Suprapubic skin (tissue), 4 donors: ENCODE measurements at places on chromosomes 16 and 17.

GRCh38 chr16:5065813-5066212 lies at the start of gene C16orf89:
TSS of gene C16orf89 (minus strand) at chr16:5065956. CDS start at chr16:5065908, 48 bp downstream.
- H3K36me3 ChIP-seq: no peaks in the 10 kb centered on the region
- no peak for DNase-seq
- H3K4me3 ChIP-seq: no peak within 1 kb of the TSS
- no peaks in the 10 kb centered on the region for H3K4me1 ChIP-seq
- no peak within 1 kb of the TSS for H3K27ac ChIP-seq

DNA sequence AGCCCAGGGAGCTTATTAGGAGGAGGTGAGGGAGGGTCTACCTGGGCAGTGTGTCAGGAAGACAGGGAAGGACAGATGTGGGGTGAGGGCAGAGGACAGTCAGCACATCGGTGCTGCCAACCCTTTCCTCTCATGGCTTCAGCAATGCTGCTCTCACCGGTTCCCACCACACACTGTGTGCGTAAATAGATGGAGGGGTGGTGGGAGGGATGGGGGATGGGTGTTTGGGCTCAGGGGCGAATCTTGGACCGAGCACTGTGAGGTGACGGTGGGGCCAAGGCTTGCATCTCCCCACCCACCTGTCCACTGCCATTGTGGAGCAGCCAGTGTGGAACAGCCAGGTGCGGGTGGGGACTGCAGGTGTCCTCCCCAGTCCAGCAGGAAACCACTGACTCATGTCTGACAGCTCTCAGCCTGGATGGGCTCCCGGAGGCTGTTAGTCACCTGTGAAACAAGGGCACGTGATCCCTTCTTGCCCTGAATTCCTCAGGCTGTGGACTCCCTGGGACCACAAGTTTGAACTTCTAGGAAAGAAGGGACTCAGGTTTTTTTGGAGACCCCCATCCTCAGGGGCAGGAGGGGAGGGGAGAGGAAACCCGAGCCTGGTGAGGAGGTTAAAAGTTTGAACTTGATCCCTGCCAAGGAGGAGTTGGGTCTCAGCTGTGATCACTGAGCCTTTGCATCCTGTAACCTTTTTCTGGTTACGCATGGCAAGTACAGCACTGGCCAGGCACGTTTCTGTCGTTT lies 42.7 kb upstream of the SMPD3 start:
- no peak overlapping the region for H3K4me3 ChIP-seq
- peaks cover 37% of the 10 kb centered on the region for H3K4me1 ChIP-seq
- H3K27me3 ChIP-seq: no peaks in the 10 kb centered on the region
- no peak overlapping the region for H3K27ac ChIP-seq

GRCh38 chr16:72985148-72985941 lies 62.6 kb downstream of the ZFHX3 start:
- DNase-seq: peak; percentile 77
- no peaks in the 10 kb centered on the region for H3K27me3 ChIP-seq
- H3K27ac ChIP-seq: peak overlapping the region; percentile 83
- peaks cover 68% of the 10 kb centered on the region for H3K4me1 ChIP-seq

DNA sequence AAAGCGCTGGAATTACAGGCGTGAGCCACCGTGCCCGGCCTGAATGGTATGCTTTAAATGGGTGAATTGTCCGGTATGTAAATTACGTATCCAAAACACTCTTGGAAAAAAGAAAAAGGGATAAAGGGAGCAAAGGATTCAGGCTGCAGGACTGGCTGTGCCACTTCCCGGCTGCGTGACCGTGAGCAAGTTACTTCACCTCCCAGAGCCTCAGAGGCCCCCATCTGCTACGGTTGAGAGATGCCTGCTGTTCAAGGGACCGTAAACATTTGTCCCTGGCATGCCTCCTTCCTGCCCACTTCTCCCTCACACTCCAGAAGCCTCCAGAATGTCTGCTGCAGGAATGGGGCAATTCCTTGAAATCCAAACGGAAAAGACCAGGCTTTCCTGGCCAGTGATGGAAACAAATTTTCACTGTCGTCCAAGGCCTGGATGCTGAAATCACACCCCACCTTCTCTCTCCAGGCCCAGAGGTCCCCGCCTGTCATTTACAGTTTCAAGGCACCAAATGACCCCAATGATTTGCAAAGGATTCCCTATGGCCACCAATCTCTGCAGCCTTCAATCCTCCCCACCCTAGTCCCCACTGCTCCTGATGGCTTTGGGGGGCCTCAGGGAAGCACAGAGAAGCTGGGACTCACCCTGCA lies 22.9 kb upstream of the LITAF start:
- no peaks in the 10 kb centered on the region for H3K36me3 ChIP-seq
- no peak overlapping the region for H3K27ac ChIP-seq
- no peak overlapping the region for H3K4me3 ChIP-seq
- DNase-seq: no peak
- no peaks in the 10 kb centered on the region for H3K27me3 ChIP-seq
- H3K4me1 ChIP-seq: peaks cover 22% of the 10 kb centered on the region

- no peak overlapping the region for H3K27ac ChIP-seq
- H3K4me3 ChIP-seq: no peak overlapping the region
- H3K36me3 ChIP-seq: peaks cover 7% of the 10 kb centered on the region
- peaks cover 3% of the 10 kb centered on the region for H3K4me1 ChIP-seq
- no peak for DNase-seq
These were observed 6.5 kb upstream of the PNPO start for GRCh38 chr17:47934856-47935255.

- DNase-seq: no peak
- no peak overlapping the region for H3K4me3 ChIP-seq
- no peak overlapping the region for H3K27ac ChIP-seq
These were observed 3.5 kb upstream of the NLRC3 start for GRCh38 chr16:3580686-3581085.

- no peaks in the 10 kb centered on the region for H3K27me3 ChIP-seq
- H3K4me1 ChIP-seq: no peaks in the 10 kb centered on the region
- no peak overlapping the region for H3K27ac ChIP-seq
- no peak for DNase-seq
- H3K4me3 ChIP-seq: no peak overlapping the region
- no peaks in the 10 kb centered on the region for H3K36me3 ChIP-seq
These were observed 227.8 kb downstream of the CCDC182 start for GRCh38 chr17:57517273-57517631.

- no peak overlapping the region for H3K4me3 ChIP-seq
- peaks cover 34% of the 10 kb centered on the region for H3K36me3 ChIP-seq
- H3K27me3 ChIP-seq: no peaks in the 10 kb centered on the region
- H3K4me1 ChIP-seq: peaks cover 8% of the 10 kb centered on the region
- no peak overlapping the region for H3K27ac ChIP-seq
- DNase-seq: no peak
These were observed 22.6 kb downstream of the SLC5A10 start for GRCh38 chr17:18974407-18975149.

DNA sequence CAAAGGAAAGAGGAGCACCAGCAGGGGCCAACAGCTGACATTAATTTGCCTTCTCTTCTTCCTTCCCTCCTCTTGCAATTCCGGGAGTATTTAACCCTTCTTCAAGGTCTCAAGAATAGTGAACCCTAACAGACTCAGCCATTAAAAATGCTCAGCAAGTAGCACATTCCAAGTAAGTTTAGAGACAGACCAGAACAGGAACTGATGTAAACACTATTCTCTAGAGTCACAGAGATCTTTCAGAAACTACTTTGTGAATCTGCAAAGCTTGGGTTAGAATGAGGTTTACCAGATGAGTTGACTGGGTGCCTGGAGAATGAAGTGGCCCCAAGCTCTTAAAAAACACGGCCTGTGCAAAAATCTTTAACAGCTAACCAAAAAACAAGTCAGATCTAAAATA lies 50.9 kb downstream of the TEX2 start:
- H3K27me3 ChIP-seq: no peaks in the 10 kb centered on the region
- H3K4me1 ChIP-seq: peaks cover 34% of the 10 kb centered on the region
- peaks cover 22% of the 10 kb centered on the region for H3K36me3 ChIP-seq
- no peak overlapping the region for H3K4me3 ChIP-seq
- H3K27ac ChIP-seq: no peak overlapping the region
- no peak for DNase-seq

- no peak for DNase-seq
- no peaks in the 10 kb centered on the region for H3K36me3 ChIP-seq
- H3K4me3 ChIP-seq: no peak overlapping the region
- H3K4me1 ChIP-seq: peaks cover 5% of the 10 kb centered on the region
These were observed 76.3 kb upstream of the HNF1B start for GRCh38 chr17:37820995-37821713.

- H3K4me1 ChIP-seq: peaks cover 4% of the 10 kb centered on the region
- H3K36me3 ChIP-seq: no peaks in the 10 kb centered on the region
- no peak overlapping the region for H3K4me3 ChIP-seq
These were observed 67.5 kb upstream of the IRX6 start for GRCh38 chr16:55256412-55257016.

DNA sequence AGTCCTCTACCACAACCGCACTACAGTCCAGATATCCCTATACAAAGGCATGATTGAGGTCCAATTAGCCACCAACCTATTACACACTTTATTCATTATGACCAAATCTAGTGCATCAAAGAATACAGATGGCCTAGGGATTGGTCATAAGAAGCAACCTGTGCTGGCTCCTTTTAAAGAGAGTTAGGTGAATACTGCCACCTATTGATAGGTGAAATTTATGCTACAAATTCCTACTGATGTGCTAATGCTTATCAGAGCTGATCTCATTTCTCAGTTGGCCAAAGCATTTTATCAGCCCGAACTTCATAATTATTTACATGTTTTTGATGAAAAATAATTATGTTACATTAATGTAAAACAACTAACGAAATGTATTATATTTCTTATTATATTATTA lies 166.3 kb downstream of the ANKFN1 start:
- no peak overlapping the region for H3K4me3 ChIP-seq

- peaks cover 35% of the 10 kb centered on the region for H3K4me1 ChIP-seq
- no peaks in the 10 kb centered on the region for H3K36me3 ChIP-seq
- no peaks in the 10 kb centered on the region for H3K27me3 ChIP-seq
- H3K27ac ChIP-seq: peak within 1 kb of the TSS; percentile 91
- DNase-seq: no peak
- peak within 1 kb of the TSS; percentile 44 for H3K4me3 ChIP-seq
These were observed at the start of gene CAPNS2 for GRCh38 chr16:55566432-55567175. TSS of gene CAPNS2 (plus strand) at chr16:55566684. CDS start at chr16:55566757, 73 bp downstream.

DNA sequence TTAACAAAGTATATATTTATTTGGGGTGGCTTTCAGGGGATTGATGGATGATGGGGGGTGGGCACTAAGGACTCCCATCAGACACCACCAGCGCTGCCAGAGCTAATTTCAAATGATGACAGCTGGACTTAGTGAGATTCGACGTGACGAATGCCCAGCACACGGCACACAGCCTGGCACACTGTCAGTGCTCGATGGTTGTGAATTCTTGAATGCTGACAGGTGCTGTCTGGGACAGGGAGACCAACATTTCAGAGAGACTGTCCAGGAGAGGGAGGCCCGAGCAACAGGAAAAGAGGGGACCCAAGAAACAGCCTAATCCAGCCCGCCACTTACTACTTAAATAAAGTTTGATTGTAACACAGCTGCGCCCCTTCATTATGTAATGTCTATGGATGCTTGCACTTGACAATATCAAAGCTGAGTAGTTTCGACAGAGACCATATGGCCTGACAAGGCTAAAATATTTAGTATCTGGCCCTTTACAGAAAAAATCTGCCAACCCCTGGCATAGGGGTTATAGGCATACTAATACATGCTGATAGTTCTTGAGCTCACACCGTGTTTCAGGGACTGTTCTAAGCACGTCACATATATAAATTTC lies 6.2 kb upstream of the MPRIP start:
- peaks cover 26% of the 10 kb centered on the region for H3K4me1 ChIP-seq
- H3K36me3 ChIP-seq: no peaks in the 10 kb centered on the region
- H3K27ac ChIP-seq: peak overlapping the region; percentile 5
- no peak overlapping the region for H3K4me3 ChIP-seq
- DNase-seq: no peak

GRCh38 chr17:1022278-1023024 lies 25.5 kb downstream of the TIMM22 start:
- H3K27ac ChIP-seq: no peak overlapping the region
- H3K36me3 ChIP-seq: peaks cover 24% of the 10 kb centered on the region
- peaks cover 9% of the 10 kb centered on the region for H3K4me1 ChIP-seq
- H3K27me3 ChIP-seq: no peaks in the 10 kb centered on the region

DNA sequence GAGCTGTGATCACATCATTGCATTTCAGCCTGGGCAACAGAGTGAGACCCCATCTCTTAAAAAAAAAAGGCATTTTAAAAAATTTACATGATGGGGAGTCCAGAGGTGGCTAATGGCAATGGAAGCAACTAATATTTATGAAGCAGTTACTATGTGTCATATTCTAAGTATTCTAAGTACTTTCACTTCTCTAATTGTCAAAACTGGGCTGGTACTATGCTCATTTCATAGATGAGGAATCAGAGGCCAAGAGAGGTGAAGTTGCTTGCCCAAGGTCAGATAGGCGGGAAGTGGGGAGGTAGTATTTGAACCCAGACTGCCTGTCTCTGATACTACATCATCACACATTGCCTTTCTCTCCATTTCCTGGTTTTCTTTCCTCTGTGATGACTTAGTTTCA lies 50.7 kb downstream of the SLC5A11 start:
- H3K4me1 ChIP-seq: no peaks in the 10 kb centered on the region
- no peaks in the 10 kb centered on the region for H3K27me3 ChIP-seq
- no peak overlapping the region for H3K27ac ChIP-seq
- DNase-seq: no peak

DNA sequence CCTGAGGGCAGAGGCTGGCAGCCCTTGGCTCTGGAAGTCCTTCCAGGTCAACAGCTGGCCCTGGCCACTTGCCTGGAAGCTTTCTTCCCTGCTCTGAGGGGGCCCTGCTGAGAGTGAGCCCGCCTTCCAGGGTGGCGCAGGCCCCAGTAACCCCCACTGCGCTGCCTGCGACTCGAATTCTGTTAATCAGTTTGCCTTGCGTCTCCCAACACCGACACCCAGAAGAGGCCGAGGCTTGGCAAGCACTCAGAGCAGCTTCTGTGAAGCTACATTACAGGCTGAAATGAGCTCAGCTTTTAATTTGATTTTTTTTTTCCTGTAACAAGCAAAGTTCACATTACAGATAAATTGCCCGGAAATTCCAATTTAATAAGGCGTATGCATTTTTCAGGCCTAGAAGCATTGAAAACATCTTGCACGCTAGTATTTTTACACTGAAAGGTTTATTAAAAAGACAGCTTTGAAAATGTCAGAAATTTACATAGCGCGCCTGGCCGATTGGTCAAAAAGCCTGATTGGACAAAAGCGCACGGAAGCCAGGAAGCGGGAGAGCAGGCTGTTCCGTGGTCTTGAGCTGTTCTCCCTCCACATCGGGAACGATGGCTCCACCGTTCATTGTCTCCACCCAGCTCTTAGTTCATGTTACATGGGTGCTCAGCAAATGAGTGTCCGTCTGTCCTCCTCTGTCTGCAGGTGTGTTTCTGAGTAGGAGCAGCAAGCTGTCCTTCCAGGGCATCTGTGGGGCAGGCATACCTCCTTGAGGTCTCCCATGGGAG lies 65.5 kb upstream of the HSBP1 start:
- H3K27me3 ChIP-seq: no peaks in the 10 kb centered on the region
- H3K4me3 ChIP-seq: no peak overlapping the region
- no peak overlapping the region for H3K27ac ChIP-seq
- no peaks in the 10 kb centered on the region for H3K36me3 ChIP-seq
- H3K4me1 ChIP-seq: peaks cover 7% of the 10 kb centered on the region

GRCh38 chr16:75392906-75393305 lies 40.4 kb downstream of the CFDP1 start:
- no peak overlapping the region for H3K4me3 ChIP-seq
- H3K4me1 ChIP-seq: no peaks in the 10 kb centered on the region
- H3K36me3 ChIP-seq: peaks cover 27% of the 10 kb centered on the region
- DNase-seq: no peak
- H3K27me3 ChIP-seq: no peaks in the 10 kb centered on the region

GRCh38 chr17:40718930-40719329 lies 15.4 kb upstream of the KRT24 start:
- no peak overlapping the region for H3K27ac ChIP-seq
- H3K4me1 ChIP-seq: no peaks in the 10 kb centered on the region
- H3K27me3 ChIP-seq: peaks cover 4% of the 10 kb centered on the region
- no peak for DNase-seq
- no peaks in the 10 kb centered on the region for H3K36me3 ChIP-seq
- no peak overlapping the region for H3K4me3 ChIP-seq
